Activated T-cell treated with anti-CD3 and anti-CD28 coated beads for 1 hour (primary cell): ENCODE measurements at places on chromosomes 6 and 20.

GRCh38 chr6:166556863-166557322 lies 29.6 kb downstream of the RAMACL start:
- DNase-seq: no peak

DNA sequence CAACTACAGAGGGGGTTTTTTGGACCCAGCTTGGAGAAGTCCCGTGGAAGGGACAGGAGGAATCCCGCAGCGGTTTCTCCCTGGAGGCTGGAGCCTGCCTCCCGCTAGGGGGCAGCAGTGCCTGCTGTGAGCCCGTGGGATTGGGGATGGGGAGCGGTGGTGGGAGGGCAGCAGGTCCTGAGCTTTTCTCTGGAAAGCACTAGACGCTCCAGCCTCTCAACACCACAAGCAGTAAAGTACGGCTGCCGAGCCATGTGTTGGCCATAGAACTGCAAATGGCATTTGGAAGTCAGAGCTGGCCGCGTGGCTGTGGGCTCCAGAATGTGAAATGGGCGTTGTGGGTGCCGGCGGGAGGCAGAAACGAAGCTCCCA lies 47.8 kb downstream of the GMPR start:
- DNase-seq: no peak

- no peak for DNase-seq
Measured at GRCh38 chr6:54640911-54641310, 205.7 kb upstream of the FAM83B start.

DNA sequence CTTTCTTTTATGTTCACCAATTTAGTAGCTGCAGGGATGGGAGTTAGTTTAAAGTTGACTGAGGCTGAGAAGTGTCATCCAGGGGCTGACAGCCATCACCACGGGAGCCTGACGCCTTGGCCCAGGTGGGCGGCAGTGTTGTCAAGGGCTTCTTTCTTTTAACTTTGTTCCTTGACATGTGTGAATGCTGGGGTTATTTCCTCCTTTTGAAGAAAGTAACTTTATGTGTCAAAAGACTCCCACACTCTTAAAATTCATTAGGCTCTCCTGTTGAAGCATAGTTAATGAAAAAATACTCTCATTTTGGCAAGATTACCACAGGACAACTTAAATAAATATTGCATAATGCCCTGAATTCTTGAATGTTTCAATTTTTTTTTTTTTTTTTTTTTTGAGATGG lies 50.0 kb downstream of the SASH1 start:
- DNase-seq: no peak

GRCh38 chr6:127460465-127460864 lies 1.3 kb upstream of the KIAA0408 start:
- no peak for DNase-seq

- no peak for DNase-seq
Measured at GRCh38 chr6:113306552-113307145, 550.5 kb upstream of the MARCKS start.

DNA sequence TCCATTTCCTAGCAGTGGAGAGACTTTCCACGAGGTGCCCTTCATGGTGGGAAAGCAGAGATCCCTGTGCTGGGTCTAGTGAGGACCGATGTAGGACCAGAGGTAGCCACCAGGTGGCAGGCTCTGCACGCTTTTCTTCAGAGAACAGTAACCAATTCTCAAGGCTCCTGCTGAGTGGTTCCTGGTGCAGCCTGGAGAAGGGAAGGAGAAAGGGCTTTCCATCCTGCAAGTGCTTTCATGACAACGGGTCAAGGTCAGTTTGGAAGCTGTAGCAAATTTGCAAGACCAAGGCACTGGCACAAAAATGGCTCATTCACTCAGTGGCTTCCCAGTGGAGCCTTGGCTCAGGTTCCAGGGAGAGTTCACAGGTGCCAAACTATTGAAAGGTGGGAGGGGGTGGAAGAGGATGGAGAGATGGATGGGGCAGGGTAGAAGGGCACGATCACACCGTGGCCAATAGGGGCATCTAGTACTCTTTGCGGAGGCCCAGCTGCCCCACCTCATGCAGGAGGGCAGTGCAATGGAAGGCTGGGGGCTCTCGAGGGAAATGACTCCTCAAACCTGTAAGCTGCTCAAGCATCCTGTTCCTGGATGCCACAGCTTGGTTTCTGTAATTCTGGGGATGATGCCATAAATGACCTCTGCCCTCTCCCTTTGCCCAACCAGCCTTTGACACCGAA lies 25.5 kb upstream of the KCNK16 start:
- DNase-seq: peak; percentile 35

GRCh38 chr20:35004749-35005462 lies 49.2 kb downstream of the MYH7B start:
- no peak for DNase-seq
